Activated CD4-positive, alpha-beta T cell treated with anti-CD3 and anti-CD28 coated beads, Interleukin-2, amount 10 ng/mL, durations not matched to agents 24 days and 14 days (primary cell): ENCODE measurements at places on chromosomes 2 and 18. TPM values are rescaled to one million over a fixed set of nuclear protein-coding genes. Genes with fewer than 3 reads are reported as not detected.

DNA sequence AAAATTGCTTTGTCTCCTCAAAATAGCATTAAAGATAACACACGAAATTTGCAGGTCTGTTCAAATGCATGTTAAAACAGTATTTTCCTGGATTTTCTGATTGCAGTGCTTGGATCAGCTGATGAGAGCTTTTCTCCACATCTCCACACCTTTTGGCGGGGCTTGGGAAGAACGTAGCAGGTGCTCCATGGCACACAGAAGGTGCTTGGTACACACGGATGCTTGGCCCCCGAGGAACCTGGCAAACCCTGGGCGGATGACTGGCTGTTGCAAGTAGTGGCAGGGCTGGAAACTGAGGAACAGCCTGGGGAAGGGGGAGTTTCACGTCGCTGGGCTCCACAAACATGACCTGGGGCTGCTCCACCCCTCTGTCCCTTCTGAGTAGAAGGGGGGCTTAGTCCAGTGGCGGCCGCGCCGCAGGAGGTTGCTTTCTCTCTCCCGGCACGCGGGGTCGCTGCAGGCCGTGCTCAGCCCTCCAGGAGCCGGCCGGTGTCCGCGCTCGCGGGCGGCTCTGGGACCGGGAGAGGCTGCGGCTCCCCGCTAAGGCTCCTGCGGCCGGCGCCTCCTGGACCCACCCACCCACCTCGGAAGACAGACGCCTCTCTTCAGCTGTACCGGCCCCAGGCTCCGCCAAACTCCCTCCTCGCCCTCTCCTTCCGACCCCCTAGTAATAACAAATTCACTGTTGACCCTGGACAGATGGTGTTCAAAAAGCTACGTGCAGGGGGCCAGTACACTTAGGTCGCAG, 69.3 kb downstream of the MARCO start:
- DNase-seq, result peak; percentile 51

DNA sequence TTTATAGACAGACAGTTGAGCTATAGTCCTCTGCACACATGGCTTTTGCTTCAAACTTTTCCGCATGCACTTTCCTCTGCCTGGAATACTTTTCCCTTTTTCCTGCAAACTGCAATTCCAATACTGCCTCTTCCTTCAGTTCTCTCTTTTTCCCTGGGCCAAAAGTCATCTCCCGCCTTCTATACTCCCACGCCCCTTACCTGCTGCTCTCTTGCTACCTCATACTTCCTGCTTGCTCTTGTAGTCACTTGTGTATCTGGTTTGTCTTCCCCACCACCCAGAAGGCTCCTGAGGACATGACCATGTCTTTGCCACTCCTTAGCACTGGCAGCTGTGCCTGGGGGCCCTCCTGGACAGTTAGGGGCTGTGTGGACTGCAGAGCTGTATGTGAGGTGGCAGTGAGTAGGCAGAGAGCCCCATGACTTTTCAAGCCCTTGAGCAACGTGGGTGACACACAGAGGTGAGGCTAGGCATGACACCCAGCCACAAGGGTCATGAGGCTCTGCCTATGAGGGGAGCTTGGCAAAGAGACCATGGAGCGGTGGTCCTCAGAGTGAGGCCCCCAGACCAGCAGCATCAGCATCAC, 23.2 kb downstream of the SPEG start:
- DNase-seq, result peak; percentile 61

Gene WIPF1
- 280 and 287 TPM in 2 replicates for total RNA-seq

DNA sequence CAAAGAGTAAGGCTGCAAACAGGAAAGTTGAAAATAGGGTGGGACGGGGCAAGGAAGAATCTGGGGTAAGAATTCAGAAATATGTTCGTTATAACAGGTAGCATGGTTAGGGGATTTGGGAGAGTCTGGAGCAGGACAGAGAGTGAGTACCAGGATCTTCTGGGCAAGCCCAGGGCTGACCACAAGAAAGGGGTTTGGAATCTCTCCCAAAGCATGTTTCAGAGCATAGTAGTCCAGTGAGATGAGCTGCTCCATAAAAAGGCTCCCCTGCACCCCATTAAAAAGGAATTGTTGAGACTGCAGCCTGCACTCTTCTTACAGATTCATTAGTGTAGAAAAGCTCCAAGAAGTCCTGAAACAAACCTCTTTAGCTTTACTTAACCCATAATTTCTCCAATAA, 291.1 kb downstream of the MTX2 start:
- DNase-seq, result no peak

DNA sequence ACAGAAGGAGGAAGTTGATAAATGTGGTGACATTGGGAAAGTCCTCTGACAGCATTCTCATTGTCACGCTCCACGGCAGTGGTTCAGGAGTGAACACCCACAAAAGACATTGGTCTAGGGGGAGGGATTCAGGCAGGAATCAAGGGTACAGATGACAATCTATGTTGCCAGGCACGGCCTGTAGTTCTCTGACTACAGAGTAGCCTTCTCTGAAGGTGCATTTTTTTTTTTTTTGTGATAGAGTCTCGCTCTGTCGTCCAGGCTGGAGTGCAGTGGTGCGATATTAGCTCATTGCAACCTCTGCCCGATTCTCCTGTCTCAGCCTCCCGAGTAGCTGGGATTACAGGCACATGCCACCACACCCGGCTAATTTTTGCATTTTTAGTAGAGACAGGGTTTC, 7.4 kb upstream of the MOB1A start:
- DNase-seq, result peak; percentile 90

- DNase-seq, result no peak
These were observed 24.9 kb downstream of the VPS4B start for GRCh38 chr18:63397349-63397748.

- DNase-seq, result no peak
These were observed 43.7 kb downstream of the MYO3B start for GRCh38 chr2:170221317-170222288.

DNA sequence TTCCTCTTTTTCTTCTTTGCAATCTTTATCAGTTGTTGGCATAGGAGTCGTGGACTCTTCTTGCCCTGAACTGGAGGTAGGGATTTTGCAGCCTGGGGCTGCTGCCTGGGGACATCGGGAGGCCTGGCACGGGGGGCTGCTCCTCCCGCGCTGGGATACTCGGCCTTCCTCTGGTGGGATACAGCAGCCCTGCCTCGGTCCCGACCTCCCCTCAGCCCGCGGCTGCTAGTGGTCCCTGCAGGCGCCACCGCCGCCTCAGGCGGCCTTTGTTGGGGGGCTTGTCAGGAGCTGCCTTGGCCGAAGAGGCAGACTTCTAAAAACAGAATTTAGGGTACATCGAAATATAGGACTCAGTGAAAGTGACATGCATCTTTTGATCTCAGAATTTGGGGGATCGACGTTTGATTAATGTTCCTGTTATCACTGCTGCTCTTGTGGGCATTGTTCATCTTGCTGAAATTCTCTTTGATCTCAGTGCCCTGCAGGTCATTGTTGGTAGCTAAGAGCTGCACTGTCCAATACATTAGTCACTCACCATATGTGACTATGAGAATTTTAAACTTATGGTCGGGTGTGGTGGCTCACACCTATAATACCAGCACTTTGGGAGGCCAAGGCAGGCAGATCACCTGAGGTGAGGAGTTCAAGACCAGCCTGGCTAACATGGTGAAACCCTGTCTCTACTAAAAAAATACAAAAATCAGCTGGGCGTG, 16.3 kb downstream of the POLR2D start:
- no peak for DNase-seq

Gene NT5C1B
- not detected in 2 replicates for total RNA-seq

DNA sequence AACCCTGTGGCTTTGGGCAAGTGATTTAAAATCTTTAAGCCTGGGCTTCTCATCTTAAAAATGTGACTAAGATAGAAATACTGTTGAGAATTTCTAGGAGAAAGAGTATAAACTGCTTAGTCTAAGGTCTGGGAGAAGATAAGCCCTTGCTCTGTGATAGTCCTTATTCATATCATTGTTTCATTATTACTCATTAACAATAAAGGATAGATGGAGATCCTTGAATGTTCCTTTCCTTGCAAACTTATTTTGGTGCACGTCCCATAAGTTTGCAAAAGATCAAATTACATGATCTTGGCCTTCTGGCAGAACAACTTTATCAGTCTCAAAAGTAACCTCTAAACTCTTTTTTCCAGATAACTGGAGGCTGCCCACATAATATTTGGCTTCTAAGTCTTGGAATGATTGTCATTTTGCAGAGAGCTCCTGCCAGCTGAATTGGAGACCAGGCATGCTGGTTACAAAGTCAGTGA, 138.3 kb downstream of the FAM124B start:
- no peak for DNase-seq

DNA sequence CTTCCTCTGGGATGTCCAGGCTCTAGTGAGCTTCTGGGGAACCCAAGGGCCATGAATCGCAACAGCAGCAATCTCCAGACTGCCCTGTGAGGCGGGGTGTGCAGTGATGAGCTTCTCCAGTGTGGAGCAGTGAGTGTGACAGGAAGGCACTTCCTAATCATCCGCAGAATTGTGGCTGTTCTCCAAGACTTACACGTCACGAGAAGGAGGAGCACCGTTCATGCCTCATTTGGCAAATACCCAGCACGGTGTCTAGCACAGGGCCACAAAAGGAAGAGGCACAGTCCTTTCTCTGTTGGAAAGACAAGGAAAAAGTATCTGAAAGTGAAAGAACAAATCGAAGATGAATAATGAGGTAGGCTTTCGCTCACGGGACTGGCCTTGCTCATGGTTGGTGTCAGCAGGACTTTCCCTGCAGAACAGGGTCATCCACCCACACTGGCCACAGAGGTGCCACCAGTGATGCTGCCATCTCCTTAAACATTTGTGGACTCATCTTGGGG, 125.1 kb upstream of the HAAO start:
- no peak for DNase-seq

GRCh38 chr2:40317046-40317445, 134.8 kb downstream of the SLC8A1 start:
- no peak for DNase-seq

- DNase-seq, result no peak
These were observed 152.9 kb downstream of the NCKAP5 start for GRCh38 chr2:133415210-133415876.

DNA sequence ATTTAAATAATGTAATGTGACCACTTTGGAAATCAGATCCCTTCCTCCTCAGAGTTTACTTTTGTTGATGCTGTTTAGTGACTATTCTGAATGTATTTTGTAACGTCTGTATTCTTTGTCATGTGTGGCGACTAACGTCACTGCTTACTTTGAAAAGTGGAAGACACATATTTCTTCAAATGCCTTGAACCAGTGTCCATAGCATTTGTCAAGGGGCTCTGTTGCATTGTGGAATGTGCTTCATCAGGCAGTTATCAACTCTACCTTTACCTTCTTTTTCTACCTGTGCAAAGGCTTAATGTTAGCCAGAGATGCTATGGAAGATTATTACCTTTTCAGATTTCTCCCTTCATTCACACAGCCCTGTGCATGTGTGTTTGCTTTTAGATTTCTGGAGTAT, 162.4 kb downstream of the ZNF407 start:
- no peak for DNase-seq

- no peak for DNase-seq
These were observed 15.0 kb downstream of the GLI2 start for GRCh38 chr2:120750488-120751210.

Gene MBP
- 60.2 and 63.1 TPM in 2 replicates for total RNA-seq

DNA sequence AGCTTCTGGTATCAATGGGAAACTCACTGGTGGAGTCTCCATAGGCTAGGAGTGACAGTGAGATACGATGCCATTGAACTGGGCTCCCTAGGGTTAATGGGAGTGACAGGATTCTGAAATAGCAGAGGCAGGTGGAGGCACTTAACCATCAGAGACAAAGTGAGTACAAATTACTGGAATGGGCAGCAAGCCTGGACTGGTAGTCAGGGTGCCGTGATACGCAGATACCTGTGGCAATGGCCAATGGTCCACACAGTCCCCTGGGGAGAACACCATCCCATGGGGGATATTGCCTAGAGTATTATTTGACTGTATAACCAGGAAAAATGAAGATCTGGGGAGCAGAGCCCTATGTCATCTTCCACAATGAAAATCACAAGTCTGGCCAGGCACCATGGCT, 17.3 kb downstream of the CHCHD5 start:
- DNase-seq, result no peak

- peak; percentile 28 for DNase-seq
These were observed 257.9 kb downstream of the PTPRM start for GRCh38 chr18:7824970-7825369.

Gene ALPG
- not detected in 2 replicates for total RNA-seq

Gene WDR35
- total RNA-seq, result 8.1 and 9.0 TPM in 2 replicates

DNA sequence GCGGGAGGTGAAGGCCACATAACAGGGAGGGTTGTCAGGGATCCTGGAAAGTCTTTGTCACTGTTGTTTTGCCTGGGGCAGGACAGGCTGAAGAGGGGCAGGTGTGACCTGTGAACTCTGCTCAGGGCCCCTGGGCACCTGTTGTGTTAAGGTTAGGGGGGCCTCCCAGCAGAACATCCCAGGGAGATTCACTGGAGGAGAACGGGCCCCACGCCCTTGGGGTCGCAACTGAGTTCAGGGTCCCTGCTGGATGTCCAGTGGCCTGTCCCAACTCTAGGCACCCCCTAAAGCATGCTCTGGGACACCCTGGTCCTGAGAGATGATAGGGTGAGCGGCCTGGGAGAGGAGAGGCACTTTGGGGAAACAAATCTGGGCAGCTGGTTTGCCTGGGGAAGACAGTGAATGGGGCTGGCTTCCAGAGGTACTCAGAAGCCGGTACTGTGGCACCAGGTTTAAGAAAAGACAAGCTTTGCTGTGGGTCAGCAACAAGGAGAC, 22.9 kb downstream of the GPR35 start:
- DNase-seq, result no peak

DNA sequence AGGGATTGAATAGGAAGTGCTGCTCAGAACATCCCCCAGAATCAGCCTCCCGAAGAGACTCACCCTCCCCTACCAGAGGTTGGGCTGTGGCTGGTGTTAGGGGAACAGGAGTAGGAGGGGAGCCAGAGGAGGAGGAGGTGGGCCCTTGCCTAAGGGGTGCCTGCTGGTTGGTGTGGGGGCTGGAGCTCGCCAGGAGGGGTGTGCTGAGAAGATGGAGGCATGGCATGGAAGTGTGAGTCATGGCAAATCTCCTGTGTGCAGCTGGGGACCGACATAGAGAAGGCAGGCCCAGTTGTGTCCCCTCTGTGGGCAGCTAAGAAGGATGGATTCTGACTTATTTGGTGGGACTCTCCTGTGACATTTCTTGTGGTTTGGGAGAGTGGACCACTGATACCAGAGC, 73.7 kb downstream of the DGKD start:
- no peak for DNase-seq

DNA sequence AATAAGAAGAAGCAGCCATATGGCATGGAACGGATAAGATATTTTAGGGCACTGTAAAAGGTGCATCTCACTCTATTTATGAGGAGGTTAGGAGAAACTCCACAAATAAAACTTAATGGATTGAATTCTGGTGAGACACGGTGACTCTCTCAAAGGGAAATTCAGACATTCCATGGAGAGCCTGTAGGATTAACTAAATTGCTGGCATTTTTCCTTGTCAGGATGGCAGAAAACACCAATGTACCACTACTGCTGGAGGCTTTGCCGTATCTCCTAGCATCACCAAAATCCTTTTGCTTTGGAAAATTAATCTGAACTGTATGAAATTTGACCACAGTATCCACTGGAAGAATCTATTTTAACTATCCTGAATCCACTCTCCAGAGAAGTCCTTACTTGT, 79.3 kb downstream of the RBM43 start:
- no peak for DNase-seq

GRCh38 chr2:47205576-47206141, 50.6 kb upstream of the STPG4 start:
- no peak for DNase-seq
